Uterus (tissue), 4 donors: ENCODE measurements at places on chromosomes 1 and 21. TPM values are rescaled to one million over a fixed set of nuclear protein-coding genes. Genes with fewer than 3 reads are reported as not detected.

Gene BCAR3
- total RNA-seq = 56.8 TPM

Gene SYT6
- 0.55 TPM for total RNA-seq

Gene LSS
- 94.0 TPM for total RNA-seq

Gene LCE2A
- total RNA-seq = not detected

Gene C1orf115
- total RNA-seq = 15.0 TPM

Gene C1orf141
- total RNA-seq = not detected
